ENCODE measurements at places on chromosomes 5 and 9.

DNA sequence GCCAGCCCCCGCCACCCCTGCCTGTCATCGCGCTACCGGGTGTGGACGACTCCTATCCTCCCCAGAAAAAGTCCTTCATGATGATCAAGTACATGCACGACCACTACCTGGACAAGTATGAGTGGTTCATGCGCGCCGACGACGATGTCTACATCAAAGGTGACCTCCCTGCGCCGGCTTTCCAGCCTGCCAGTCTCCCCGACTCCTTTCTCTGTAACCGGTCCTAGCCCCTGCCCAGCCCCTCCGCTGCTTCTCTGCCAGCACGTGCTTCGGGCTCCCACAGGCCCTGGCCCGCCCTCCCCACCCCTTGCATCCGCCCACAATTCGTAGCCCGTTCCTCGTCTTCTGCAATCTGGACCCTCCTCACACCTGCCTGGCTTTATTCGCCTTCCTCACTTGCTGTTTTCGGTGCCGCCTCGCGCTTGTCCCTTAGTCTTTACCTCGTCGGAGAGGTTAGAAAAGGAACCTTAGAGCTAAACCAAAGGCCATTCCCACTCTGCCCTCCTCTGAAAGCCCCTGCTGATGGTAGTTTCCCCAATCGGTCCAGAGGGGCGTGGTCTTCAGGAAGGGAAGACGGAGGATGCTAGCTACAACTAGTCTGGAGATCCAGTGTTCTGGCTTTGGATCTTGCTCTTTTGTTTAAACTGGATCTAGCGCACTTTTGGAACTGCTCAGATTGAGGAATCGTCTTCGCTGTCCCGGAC is 1.4 kb downstream of the CHSY3 start:
- DNase-seq: no peak

- DNase-seq: no peak
Observed at GRCh38 chr5:162068412-162068811, 839 bp downstream of the GABRG2 start.

- no peak for DNase-seq
Observed at GRCh38 chr9:94472806-94473360, 82.0 kb upstream of the PCAT7 start.

DNA sequence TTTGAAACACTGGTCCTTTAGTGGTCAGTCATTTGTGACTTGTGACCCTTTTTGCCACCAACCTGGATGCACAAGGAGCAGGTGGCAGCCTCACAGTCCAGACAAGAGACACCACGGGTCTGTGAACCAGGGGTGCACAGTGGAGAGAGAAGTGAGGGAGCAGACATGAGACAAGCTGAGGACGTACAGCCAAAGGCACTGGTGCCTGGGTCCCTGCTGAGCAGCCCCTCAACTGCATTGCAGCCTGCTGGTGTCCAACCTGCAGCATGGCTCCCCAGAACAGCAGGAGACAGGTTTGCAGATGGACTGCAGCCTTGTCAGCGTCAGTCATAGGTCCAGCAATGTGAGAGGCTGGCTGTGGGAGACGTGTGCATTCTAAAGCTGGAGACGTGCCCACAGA is 124.2 kb upstream of the FSTL4 start:
- DNase-seq: no peak

- no peak for DNase-seq
Observed at GRCh38 chr5:138573949-138574670, 1.1 kb downstream of the HSPA9 start.

DNA sequence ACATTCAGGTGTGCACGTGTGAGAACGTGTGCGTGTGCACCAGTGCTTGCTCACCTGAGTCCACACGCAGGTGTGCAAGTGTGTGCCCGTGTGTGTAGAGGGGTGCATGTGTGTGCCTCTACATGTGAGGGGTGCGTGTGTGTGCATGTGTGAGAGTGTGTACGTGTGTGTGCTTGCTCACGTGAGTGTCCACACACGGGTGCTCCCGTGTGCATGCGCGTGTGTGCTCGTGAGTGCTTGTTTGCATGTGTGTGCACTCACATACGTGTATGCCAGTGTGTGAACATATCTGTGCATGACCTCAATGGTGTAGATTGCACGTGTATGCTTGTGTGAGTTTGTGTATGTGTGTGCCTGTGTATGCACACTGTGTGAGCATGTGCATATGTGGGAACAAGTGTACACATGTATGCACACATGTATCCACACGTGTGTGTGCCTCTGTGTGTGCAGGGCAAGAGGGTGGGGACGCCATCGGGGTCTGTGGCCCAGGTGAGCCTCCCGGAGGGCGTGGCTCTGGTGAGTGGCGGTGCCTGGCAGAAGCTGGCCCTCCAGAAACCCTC is 40.6 kb upstream of the NOTCH1 start:
- no peak for DNase-seq

- no peak for DNase-seq
Observed at GRCh38 chr5:103942587-103943186, 380.1 kb upstream of the NUDT12 start.

DNA sequence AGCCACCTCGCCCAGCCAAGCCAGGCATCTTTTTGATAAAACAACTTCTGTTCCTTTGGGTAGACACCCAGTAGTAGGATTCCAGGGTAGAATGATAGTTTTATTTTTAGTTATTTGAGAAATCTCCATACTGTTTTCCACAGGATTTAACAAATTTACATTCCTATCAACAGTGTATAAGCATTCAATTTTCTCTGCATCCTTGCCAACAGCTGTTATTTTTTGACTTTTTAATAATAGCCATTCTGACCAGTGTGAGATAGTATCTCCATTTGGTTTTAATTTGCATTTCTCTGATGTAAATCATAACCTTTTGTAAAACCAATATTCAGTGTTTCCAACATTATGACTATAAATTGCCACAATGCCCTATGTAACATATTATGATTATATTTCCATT is 28.2 kb upstream of the CCNB1 start:
- no peak for DNase-seq

DNA sequence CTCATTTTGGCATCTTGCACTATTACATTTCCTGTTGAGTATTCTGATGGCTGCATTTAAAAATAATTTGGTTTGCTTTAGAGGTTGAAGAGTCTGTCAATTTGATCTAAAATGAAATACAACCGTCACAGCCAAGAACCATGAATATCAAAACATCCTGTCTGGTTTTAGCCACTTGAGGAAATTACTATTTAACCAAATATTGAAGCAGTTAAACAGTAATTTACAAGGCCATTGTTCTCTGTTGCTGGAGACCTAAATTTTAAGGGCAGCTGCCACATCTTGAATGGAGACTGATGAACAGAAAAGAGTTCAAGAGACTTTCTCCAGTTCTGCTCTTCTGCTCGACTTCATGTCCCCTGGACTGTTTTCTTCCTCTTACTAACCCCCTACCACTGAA is 549.4 kb downstream of the LRRC70 start:
- no peak for DNase-seq

All from stimulated activated CD4-positive, alpha-beta T cell treated with anti-CD3 and anti-CD28 coated beads, Interleukin-15, amount 100 ng/mL, for 1 hour (primary cell).